Stimulated activated CD4-positive, alpha-beta T cell treated with anti-CD3 and anti-CD28 coated beads, TNF-alpha, amount 100 ng/mL, for 24 hours (primary cell): ENCODE measurements at places on chromosomes 3 and 15.

DNA sequence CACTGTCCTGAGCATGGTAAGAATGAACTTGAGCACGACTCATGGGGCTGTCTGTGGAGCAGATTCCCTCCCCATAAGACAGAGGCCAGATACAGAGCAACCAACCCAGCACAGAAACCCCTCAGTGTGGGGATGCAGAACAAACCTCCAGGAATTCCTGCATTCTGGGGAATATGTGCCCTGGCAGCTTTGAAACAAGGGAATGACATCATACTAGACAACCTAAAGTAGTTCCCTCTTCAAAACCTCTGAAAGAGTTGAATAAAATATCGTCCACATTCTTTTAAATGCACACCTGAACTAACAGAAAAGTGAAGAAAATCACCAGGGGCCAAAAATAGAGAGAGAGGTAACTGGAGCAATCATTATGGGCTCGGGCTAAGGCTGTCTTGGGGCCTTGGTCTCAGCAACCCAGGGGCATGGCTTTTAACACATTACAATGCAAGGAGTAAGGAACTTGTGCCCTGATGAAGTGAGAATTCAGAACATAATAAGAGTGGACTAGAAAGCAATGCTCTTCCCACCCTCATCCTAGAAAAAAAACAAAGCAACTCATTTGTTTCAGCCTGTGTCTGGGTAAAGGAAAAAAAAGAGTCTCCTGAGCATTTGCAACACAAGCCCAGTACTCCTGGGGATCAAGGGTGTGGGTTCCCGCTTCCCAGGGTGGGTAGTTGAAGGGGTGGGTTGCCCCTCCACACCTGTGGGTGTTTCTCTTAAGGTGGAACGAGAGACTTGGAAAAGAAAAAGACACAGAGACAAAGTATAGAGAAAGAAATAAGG lies 43.9 kb downstream of the ADIPOQ start:
- DNase-seq: no peak

GRCh38 chr15:64642875-64643274 lies 132.5 kb downstream of the RBPMS2 start:
- no peak for DNase-seq

- DNase-seq: no peak
Observed at GRCh38 chr3:153591561-153592245, 429.7 kb downstream of the RAP2B start.

- DNase-seq: no peak
Observed at GRCh38 chr3:69823743-69824142, 84.5 kb downstream of the MITF start.

DNA sequence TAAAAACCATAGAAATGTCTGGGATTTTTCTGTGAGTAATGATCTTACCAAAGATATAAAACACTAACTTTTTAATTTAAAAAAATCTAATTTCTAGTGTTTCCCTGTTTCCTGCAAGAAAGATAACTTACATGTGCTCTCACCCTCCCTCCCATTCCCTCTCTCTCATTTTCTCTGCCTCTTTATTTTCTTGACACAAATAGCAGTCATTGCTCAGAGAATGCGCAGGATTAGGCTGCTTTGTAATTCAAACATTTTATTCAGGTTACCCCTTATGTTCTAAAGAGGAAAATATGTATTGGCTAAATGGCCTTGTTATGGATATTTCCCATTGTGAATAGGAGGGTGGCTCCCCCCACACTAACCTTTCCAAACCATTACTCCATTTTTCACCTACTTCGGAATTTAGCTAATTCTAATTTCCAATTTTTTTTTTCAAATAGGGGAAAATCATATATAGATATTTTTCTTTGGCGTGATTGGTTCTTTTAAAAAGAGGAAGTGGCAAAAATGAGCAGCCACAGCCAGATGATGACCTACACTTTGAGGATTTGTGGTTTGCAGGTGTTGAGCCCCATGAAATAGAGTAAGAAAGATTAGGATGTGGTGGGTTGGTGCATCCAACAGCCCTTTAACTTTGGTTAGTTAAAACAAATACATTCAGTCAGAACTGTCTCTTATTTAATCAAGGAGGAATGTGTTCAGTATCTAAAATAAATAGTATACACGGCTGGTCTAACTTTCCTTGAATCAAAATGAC lies 554.4 kb downstream of the IGSF11 start:
- no peak for DNase-seq

GRCh38 chr3:9701711-9702110 lies 1.9 kb upstream of the CPNE9 start:
- no peak for DNase-seq

GRCh38 chr3:49162751-49163419 lies 3.2 kb downstream of the CCDC71 start:
- no peak for DNase-seq

DNA sequence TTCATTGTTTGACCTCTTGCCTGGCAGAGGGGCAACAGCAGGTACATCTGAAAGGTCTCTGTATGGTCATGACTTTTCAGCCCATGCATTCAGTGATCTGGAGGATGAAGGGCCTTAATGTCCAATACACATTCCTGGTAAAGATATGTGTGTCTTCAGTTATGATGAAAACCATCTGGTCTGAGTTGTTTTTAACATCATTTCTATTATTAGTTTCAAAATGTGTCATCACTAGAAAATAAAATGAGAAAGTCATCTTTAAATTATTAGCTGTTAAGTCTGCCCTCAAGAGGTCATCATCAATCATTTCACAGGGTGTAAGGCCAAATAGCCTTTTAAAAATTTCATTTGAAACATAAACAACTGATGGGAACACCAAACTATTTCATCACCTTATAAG lies 92.1 kb upstream of the PLSCR4 start:
- DNase-seq: no peak
